Activated CD4-positive, alpha-beta memory T cell treated with anti-CD3 and anti-CD28 coated beads for 36 hours (primary cell): ENCODE measurements at places on chromosomes 12 and 14.
A peak's percentile ranks its signal among the peaks of the same experiment; 100 is the strongest.

GRCh38 chr14:81449114-81449513 lies 49.0 kb upstream of the STON2 start:
- DNase-seq = no peak

- DNase-seq = peak; percentile 68
Observed at GRCh38 chr12:59113831-59114615, 193.7 kb upstream of the LRIG3 start.

DNA sequence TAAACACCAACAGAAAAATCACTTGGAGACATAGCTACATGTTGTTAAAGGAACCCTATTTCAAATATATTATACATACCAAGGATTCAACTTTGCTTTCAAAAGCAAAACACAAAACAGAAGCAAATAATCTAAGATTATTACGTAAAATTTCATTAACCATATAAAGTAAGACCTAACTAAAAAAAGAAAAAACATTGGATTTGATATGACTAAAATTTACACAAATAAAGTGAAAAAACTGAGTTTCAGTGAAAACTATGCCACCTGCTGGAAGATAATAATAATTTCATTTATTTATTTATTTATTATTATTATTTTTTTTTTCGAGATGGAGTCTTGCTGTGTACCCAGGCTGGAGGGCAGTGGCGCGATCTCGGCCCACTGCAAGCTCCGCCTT lies 45.2 kb downstream of the WDHD1 start:
- no peak for DNase-seq

DNA sequence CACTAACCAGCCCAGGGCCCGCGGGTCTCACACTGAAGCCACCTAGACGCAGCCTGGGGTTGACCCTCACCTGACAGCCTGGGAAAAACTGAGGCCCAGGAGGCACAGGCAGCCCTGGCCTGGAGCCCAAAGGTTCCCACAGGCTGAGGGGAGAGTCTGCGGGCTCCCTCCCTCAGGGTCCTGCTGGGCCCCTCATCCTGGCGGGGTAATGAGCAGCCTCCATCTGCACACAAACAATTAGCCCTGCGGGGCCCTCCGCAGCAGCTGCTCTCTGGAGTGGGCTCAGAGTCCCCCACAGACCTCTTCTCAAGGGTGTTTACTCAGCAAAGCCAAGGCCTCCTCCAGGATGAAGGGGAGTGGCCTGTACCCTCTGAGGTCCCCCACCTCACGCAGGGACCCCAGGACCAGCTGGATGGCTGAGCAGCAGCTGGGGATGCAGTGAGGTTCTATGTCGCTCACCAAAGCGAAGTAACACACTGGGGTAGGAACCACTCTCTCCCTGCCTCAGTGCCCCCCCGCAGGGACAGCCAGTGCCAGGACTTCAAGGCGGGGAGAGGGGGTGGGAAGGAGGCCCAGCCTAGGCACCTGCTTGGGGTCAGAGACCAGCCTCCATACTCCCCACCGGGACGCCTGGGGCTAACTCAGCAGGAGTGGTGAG lies 7.3 kb downstream of the AKT1 start:
- DNase-seq = no peak

DNA sequence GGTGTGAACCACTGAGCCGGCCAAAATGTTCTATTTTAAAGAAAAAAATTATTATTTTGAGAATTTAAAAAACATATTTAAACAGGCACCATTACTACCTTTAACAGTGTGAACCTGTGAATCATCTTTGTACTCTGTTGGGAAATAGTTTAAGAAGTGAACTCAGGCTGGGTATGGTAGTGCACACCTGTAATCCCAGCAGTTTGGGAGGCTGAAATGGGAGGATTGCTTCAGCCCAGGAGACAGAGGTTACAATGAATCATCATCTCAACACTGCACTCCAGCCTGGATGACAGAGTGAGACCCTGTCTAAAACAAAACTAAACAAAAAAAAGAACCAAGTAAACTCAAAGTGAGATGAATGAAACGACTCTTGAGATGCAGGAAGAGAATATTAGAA lies 3.1 kb upstream of the WDR89 start:
- peak; percentile 26 for DNase-seq

GRCh38 chr12:7042842-7043241 lies 17.7 kb upstream of the C1S start:
- no peak for DNase-seq

GRCh38 chr12:25404955-25405354 lies 148.1 kb downstream of the LMNTD1 start:
- no peak for DNase-seq

- DNase-seq = no peak
Observed at GRCh38 chr12:1839464-1839863, 19.1 kb downstream of the LRTM2 start.

GRCh38 chr14:101033006-101033405 lies 129.5 kb upstream of the RTL1 start:
- DNase-seq = no peak

DNA sequence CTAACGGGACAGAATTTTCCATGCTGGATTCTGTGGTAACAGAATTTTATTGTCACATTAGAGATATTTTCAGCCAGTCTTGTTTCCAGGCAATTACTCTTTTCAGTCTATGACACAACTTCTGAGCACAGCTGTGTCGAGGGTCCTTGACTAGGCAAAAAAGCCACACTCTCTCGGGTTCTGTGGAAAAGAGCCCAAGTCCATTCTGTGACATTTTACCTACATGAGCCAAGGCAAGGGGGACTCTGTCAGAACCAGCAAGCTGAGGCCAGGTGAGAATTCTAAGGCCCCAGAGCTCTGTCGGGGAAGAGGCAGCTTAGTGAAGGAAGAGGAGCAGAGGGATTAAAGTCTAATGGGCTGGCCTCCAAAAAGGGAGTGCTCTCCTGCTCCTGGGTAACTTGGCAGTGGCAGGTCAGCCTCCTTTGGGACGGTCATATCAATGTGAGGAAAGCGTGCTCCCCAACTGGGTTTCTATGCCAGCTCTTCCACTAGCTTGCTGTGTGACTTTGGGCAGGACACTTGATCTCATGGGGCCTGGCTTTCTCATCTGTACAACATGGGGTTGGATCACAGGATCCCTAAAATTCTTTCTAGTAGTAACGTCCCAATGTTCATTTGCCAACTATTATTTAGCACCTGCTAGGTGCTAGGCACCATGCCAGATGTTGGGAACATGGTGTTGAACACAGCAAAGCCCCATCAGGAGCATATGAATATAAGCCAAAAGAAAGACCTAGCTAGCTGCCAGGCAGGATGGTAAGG lies 16.0 kb upstream of the RIC8B start:
- DNase-seq = no peak

- DNase-seq = no peak
Observed at GRCh38 chr12:15886372-15887042, 4.3 kb downstream of the STRAP start.

DNA sequence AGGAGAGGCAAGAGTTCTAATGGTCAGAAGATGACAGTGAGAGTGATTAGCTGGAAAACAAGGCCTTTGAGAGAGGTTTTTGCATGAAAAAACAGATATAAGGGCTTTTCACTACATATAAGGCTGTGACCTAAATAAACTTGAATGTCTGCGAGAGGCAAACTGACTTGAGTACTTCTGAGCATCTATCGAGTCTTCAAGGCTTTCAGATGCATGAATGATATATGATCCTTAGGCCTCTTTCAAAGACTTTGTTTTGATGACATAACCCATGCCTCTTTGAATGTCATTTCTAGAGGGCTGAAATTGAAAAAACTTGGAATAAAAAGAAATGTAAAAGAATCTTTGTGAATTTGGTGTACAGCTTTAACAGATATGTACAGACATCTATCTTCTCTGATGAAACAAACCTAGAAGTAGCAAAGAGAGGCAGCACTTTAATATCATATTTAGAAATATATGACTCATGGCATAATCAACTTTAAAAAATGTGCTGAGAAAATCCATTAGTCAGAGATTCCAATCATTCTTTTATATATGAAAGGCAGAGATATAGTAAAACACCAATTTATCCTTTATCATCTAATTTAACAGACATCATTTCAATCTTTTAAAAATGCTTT lies 72.6 kb downstream of the PPM1H start:
- no peak for DNase-seq

DNA sequence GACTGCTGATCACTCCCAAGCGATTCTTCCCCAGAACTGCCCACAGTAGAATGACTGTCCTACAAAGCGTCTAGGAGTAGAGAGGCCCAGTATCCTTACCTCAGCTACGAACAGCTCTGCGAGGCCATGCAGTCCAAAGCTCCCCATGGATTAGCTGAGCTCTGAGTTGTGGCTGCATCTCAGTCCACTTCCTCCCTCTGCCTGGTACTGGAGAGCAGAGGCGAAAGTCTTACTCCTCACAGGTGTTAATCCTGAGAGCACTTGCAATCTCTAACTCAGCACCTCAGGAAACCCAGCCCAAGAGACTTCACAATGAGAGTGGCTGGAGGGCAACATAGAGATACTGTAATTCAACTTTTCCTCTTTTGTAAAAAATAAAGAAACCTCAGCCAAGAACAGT lies 493.1 kb downstream of the BCAT1 start:
- no peak for DNase-seq

GRCh38 chr12:116222358-116222757 lies 55.1 kb downstream of the MED13L start:
- DNase-seq = peak; percentile 40

- DNase-seq = no peak
Observed at GRCh38 chr12:121558956-121559355, 21.9 kb downstream of the KDM2B start.

- DNase-seq = no peak
Observed at GRCh38 chr12:50725011-50725942, 38.6 kb upstream of the ATF1 start.

DNA sequence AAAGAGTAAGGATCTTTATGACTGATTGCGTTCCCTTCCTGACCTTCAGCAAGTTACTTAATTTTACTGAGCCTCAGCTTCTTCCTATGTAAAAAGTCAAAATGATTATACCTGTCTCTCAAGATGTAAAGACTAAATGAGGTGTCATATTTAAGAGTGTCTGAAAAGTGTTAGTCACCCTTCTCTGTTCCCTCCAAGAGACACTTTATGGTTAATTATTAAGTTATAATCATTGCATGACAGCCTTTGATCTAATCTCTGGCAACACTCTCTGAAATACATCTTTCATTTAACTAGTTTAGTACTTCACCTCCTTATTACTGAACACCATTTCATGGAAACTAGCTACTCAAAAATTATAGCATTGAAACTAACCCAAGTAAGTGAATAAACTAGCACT lies 54.8 kb downstream of the BMAL2 start:
- DNase-seq = no peak

DNA sequence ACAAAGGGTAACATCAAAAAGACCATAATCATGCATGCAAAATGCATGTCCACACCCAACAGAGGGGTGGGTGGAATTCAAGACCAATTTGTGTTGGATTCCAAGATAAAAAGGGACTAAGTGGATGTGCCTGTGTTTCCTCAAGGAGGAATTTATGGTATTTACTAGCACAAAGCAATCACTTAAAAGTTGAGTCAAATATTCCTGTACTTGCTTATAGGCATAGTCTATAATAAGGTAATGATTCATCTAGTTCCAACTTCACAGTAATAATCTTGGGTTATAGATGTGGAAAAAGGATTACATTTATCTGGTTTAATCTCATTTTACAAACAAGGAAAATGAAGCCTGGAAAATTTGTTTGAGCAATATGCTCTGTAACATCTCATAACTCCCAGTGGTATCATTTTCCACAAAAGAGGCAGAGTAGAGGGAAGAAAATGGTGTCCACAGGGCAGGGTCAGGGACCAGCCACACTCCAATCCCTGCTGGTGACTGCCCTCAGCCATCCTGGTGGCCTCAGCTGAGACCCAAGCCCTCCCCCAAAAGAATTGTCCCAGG lies 80.8 kb upstream of the REP15 start:
- DNase-seq = no peak

- no peak for DNase-seq
Observed at GRCh38 chr14:21985081-21985480, 311.5 kb upstream of the OR4E1 start.

- DNase-seq = no peak
Observed at GRCh38 chr12:2364631-2365051, 311.9 kb downstream of the CACNA1C start.

GRCh38 chr12:12676605-12677004 lies 19.4 kb downstream of the GPR19 start:
- no peak for DNase-seq
